ENCODE measurements at places on chromosomes 13 and 19.
A peak's percentile ranks its signal among the peaks of the same experiment; 100 is the strongest.

DNA sequence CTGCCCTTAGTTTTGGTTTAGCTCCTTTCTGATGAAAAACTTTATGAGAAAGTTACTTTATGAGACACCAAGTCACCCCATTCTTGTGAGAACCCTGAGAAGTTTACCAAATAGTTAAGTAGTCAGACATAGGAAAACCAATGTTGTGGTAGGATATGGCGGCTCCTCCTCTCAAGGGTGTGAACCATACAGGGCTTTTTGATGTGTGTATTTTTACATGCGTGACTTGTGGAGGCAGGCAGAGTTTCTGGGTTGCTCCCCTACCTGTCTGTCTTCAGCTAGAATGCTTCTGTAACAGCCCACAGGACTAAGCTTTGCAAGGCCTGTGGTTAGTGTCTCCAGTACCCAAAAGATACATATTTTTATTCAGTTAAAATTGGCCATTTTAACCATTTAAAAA is 18.3 kb downstream of the UBAC2 start:
- peak; percentile 52 for DNase-seq

DNA sequence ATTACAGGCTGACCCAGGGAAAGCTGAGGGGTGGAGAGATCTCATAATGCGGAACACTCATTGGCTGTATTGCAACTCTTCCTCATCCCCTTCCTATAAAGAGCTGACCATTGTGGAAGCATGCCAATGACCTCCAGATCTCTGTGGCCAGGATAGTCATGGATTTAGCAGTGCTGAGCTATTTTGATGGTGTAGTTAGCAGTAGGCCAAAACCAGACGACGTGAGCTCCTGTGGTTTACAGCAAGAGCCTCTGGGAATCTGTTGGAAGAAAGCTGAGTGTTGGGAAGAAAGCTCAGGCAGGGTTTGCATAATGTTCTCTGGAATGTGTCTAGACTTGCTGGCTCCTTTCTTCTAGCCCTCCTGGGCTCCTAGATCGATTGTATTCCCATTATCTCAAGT is 187.5 kb upstream of the GPC6 start:
- no peak for DNase-seq

DNA sequence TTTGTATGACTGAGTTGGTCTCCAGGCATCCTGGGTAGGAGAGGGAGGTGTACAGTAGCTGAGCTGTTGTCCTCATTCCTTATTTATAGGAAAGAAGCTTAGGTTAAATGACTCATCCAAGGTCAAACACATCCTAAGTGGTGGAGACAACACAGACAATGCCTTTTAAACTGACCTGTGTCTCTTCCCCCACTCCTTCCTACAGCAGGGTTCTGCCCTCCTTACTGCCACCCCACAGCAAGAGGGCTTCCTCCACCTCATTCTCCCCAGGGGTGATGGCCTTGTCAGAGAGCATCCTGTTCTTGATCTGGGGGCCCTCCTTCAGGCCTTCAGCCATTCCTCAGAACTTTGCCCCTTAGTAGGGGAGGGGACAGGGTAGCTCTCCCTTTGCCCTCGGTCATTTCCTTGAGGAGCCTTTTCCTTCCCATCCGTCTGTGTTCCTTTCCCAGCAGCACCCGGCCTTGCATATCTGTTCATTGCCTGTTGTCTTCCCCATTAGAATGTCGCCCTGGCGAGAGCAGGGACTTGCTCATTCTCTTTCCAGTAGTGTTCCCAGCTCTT is 48.2 kb upstream of the GPI start:
- no peak for DNase-seq

DNA sequence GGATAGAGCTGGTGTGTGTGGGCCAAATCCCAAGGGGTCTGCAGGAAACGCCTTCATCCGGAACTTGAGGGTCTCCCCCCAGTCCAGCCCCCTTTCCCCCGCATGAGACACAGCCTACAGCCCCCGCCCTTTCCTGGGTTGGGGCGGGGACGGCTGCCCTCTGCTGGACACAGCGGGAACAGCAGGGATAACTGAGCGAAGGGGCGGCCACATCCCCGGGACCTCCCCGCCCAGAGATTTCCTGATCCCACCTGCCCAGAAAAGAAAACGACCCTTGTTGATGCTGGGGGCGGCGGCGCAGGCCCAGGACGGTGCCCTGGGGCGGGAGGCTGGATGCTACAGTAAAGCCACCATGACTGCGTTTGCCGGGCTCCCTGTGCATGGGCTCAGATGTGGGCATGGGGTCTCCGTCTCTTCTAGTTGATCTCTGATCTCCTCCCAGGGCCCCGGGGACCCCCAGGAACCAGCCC is 14.2 kb downstream of the ONECUT3 start:
- peak; percentile 30 for DNase-seq

GRCh38 chr19:42154471-42155323 is 22.5 kb upstream of the POU2F2 start:
- DNase-seq: no peak

Data from activated CD4-positive, alpha-beta T cell treated with anti-CD3 and anti-CD28 coated beads, Interleukin-2, amount 50 U/mL, for 24 hours (primary cell).